Cortex of kidney (tissue), 1 donor: ENCODE measurements at places on chromosomes 3 and 15.

DNA sequence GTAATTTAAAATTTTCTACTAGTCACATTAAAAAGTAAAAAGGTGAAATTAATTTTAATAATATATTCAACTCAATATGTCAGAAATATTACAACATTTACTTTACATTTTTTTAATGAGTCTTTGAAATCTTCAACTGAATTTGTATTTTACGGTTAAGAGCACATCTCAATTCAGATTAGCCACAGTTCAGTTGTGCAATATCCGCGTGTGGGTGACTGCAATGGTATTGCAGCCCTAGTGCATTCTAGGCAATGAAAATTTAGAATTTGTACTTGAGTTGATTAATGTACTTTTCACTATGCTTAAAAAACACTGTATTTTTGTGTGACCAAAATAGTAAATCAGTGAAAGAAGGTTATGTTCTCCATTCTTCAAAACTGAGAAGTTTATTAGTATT, 57.3 kb downstream of the CEP63 start:
- DNase-seq: no peak

DNA sequence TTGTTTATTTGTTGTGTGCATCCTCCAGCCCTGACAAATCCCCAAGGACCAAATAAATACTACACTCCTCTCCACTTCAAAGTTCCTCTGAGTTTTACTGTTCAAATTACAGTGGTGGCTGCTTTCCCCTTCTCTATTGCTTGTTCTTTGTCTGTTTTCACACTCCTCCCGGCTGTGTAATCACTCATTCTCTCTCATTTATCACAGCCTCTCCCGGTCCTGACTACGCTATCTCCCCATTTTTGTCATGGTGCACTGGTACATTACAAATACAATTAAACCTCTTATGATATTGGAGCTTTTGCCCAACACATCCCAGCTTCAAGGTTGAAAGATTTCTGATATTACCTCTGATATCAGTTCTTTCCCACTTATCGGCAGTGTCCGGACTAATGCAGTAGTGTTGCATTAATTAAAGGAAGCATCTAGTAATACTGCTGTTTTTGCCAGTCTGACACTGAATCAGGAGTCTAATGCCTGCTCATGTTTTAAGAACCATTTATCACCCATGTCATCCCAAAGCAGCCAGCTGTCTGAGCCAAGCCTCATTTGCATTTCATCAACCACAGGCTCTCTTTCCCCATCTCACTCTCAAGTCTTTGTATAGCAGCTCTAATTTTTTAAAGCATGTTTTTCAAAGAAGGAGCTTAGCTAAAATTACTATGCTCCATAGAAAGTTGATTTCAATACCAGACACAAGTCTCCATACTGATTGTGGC, 740.5 kb downstream of the ROBO2 start:
- no peak for DNase-seq

DNA sequence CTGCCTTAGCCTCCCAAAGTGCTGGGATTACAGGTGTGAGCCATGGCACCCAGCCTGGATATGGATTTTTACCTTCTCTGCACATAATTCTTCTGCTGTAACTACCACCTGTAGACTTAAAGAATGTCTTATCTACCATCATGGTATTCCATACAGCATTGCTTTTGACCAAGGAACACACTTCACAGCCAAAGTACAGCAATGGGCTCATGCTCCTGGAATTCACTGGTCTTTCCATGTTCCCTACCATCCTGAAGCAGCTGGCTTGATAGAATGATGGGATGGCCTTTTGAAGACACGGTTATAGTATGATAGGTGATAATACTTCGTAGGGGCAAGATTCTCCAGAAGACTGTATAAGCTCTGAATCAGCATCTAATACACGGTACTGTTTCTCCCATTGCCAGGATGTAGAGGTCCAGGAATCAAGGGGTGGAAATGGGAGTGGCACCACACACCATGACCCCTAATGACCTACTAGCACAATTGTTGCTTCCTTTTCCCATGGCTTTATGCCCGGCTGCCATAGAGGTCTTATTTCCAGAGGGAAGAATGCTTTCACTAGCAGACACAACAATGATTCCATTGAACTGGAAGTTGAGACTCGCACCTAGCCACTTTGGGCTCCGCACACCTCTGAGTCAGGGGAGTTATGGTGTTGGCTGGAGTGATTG, 60.9 kb upstream of the CDV3 start:
- DNase-seq: no peak

DNA sequence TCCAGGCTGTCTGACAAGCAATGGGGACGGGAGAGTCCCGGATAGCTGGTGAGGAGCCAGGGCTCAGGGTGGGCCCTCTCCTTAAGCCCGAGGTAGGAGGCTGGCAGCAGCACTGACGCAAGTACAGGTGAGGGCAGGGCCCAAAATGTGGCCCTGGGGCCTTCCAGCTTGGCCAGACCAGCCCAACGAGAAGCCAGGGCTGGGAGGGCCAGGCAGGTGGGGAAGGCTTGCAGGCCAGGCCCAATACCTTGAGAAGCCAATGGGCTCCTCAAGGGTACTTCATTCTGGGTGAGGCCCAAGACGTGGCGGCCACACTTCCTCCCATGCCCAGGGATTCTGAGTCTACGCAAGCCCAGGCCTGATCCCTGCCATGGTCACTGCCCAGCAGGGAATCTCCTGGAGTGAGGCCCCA, 37.2 kb downstream of the AMOTL2 start:
- DNase-seq: no peak

- no peak for DNase-seq
Measured at GRCh38 chr15:35986191-35986721, 440.3 kb upstream of the DPH6 start.

DNA sequence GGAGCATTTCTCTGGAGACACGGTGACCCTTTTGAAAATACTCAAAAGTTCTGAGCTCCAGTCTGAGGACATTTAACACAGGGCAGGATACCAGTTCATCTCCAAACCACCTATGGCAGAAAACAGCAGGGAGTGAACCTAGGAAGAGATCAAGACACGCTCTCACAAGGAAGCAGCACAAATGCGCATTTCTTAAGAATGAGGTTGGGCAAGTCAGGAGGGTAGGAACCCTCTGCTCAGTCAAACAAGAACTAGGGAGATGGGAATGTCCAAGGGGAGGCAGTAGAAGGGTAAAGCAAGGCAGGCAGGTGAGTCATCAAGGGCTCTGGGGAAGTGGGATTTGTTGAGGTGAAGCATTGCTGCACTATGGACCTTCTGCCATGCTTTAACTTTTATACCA, 60.3 kb upstream of the PSMD6 start:
- DNase-seq: no peak

- DNase-seq: no peak
Measured at GRCh38 chr3:6287088-6287875, 573.6 kb upstream of the GRM7 start.

GRCh38 chr3:36211652-36211999, 168.7 kb upstream of the STAC start:
- no peak for DNase-seq

GRCh38 chr3:177929310-177929709, 606.9 kb upstream of the KCNMB2 start:
- no peak for DNase-seq

- DNase-seq: no peak
Measured at GRCh38 chr3:152102410-152102809, 166.3 kb upstream of the MBNL1 start.

DNA sequence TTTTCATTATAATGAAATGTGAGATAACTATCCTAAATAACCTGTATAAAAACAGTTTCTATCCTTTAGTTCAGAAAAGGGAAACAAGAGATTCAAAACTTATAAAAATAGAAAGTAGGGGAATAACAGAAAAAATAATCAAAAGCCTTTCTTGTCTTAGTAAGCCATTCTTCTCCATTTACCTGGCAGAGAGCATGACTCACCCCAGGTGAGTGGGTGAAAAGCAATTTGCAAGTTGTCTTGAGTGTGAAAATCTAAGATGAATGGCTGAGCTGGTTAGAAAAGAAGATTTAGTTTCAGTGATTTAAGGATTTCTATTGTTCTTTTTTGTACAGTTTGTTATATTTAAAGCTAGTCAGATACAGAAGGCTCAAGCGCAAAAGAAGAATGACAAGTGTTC, 702.0 kb downstream of the GRM7 start:
- no peak for DNase-seq

DNA sequence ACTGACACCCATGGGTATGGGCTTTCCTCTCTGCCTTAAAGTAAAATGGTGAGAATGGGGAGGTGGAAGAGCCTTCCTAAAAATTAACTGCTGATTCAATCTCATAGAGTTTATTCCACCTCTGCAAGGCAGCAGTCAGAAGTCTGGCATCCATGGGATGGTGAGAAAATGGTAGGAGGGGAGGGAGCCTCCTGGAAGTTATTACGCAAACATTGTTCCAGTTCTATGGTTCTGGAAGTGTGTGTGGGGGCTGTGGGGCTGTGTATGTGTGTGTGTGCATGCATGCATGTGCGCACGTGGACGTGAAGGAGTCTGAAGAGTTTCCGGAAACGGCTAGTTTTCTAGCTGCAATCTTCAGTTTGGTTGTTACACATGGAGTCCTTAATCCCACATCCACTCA, 177.6 kb downstream of the KCNAB1 start:
- DNase-seq: no peak

DNA sequence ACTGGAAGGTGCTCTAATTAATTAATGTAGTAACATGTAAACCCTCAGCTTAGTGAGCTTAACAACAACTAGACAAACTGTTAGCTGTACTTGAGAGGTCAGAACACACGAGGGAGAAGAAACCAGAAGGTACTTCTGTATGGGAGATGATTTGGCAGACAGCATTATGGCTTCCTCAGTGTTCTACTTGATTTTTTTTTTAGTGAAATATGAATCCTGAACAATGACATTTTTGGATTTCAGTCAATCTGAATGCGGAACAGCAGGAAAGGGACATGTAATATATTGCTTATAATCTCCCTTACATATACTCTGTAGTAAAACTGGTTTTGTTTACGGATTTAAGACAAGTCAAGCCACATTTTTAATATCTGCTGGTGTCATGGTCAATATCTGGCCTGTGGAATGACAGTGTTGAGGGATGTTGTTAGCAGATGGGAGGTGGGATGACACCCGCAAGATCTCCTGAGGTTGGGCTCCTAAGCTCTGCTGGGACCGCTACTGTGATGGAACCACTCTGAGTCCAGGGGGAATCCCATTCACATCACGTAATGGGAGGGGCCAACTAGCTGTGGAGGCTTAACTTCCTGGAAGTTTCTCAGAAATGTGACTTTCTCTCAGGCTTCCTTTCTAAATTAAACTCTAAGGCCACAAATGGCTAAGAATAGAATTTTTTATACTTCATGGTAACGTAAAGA, 18.7 kb downstream of the TNFAIP8L3 start:
- DNase-seq: no peak

- DNase-seq: no peak
Measured at GRCh38 chr15:36903195-36903594, 197.2 kb downstream of the MEIS2 start.

DNA sequence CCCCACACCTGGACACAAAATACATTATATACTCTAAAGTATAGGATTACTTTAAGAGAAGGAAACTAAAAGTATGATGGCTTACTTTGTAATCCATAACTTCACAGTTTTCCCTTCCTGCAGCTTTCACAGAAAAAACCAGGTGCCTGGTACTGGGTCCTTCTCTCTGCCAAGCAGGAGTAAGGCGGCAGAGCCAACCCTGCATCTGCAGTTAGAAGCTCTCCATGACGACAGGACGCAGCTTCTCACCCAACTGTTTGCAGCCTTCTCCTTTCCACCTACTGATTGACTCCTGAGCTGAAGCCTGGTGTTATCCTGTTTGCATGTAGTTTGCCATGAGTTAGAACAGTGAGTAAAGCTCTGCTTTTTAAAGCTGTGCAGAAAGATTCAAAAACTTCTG, 6.7 kb downstream of the MRAS start:
- no peak for DNase-seq

DNA sequence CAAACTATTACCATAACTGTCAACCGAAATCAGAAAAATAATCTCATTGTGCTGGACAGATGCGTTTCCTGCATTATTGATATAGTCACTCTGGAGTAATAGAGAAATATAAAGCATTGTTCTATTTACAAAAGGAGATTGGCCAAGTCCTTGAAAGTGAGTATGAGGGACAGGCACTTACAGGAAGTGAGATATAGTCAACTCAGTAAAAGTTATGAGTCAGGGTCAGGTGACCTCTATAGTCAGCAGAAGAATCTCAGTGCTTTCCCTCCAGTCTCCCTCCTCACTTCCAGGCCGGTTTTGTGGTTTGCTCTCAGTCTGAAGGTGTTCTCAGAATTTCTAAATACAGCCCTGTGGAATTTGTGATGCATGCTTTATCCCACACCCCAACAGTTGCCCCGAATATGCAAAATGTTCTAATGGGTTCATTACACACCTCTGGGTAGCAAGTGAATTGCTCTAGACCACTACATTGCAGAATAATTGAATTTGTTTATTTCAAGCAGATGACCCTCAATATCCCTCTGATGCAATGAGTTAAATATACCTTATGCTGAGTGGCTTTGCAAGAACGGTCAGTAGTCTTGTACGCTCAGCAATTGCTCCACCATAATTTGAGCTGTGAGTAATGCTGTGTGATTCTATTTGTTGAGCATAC, 787.7 kb downstream of the MCTP2 start:
- DNase-seq: no peak

DNA sequence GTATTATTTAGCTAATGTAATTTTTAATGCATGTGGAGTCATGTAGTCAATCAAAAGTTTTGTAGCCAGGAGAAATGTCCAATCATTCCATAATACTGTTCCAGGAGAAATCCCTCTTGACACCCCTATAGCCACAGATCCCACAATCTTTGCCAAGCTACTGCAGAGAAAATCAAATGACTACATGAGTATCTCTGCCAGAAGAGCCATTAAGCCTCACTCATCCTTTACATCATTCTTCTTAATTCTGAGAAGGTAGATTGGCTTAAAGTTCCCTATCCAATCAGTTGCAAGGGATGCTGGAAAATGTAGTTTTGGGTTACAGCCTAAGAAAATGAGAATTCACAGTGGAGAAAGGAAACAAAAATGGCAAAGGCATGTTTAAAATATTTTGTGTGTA, 502.1 kb downstream of the ZBBX start:
- no peak for DNase-seq

DNA sequence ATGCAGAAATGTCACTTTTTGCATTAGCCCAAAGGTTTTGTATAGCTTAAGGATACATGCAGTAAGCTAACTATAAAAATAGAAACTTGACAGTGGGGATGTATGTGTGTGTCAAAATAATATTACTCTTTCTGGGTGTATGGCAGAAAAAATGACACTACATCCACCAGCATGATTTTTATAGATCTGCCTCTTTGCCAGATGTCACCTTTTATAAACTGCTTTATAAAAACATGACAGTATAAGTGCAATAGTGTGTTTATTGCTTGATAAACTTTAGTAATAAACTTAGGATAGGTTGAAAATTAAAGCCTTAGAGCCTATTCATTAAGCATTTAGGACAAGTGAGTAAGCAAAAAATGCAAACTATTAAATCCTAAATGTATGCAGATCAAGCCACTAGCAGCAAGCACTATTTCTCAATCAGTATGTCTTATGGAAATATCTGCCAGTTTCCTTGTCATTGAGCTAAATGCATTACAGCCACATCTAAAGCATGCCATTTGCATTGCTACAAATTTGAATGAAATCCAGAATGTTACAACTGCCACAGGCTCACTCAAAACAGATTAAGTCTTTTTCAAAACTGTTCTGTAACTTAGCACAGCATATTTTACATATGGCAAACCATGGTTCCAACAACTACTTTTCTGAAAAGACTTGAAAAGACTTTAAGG, 935.0 kb downstream of the FHIT start:
- DNase-seq: no peak
